ENCODE measurements at places on chromosomes 12 and 14.

DNA sequence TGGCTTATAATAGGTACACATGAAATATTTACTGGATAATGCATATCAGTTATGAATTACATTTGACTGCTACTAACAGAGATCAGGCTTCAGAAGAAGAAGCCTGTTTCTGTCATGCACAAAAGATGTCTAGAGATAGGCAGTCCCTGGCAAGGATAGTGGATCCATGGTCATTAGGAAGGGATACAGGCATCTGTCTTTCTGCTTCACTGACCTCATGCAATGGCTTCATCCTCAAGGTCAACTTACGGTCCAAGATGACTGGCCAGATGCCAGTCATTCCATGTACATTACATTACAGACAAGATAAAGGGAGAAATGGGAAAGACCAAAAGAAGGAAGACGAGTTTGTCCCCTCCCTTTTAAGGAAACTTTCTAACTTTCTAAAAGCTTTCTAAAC is 94.0 kb downstream of the NUAK1 start:
- no peak for DNase-seq

DNA sequence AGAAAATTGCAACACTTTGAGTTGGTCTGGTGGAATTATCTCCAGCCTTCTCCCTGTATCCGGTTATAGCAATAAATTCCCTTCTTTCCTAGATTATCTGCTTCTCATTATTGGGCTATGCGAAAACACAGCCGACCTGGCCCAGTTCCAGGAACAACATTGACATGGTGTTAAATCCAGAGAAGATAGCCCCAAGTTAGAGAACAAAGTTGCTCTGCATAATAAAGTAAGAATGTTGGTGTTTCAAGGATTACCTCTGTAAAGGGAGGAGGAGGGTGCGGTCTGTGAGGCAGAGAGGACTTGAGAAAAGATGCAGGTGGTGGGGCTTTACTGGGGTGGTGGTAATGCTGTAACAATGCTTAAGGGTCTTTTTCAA is 12.1 kb downstream of the TCL1A start:
- no peak for DNase-seq

GRCh38 chr12:14275886-14276285 is 89.6 kb upstream of the ATF7IP start:
- no peak for DNase-seq

- DNase-seq, result no peak
Measured at GRCh38 chr14:20455355-20456300, 602 bp downstream of the APEX1 start.

DNA sequence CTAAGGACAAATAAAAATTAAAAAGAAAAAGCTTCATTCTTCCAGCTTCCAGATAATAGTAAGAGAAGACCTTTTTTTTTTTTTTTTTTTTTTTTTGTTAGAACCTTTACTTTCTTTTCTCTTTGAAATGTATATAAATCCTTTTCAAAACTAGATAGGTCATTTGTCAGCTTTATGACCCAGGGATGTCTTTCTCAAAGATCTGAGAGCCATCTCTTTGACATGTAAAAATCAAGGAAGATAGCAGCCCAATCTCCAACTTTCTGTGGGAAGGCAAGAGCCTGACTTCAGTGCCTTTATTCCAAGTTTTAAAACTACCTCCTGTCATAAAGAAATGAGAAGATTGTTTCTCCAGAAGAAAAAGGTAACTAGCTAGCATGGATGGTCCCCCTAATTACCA is 203.3 kb upstream of the LRFN5 start:
- no peak for DNase-seq

DNA sequence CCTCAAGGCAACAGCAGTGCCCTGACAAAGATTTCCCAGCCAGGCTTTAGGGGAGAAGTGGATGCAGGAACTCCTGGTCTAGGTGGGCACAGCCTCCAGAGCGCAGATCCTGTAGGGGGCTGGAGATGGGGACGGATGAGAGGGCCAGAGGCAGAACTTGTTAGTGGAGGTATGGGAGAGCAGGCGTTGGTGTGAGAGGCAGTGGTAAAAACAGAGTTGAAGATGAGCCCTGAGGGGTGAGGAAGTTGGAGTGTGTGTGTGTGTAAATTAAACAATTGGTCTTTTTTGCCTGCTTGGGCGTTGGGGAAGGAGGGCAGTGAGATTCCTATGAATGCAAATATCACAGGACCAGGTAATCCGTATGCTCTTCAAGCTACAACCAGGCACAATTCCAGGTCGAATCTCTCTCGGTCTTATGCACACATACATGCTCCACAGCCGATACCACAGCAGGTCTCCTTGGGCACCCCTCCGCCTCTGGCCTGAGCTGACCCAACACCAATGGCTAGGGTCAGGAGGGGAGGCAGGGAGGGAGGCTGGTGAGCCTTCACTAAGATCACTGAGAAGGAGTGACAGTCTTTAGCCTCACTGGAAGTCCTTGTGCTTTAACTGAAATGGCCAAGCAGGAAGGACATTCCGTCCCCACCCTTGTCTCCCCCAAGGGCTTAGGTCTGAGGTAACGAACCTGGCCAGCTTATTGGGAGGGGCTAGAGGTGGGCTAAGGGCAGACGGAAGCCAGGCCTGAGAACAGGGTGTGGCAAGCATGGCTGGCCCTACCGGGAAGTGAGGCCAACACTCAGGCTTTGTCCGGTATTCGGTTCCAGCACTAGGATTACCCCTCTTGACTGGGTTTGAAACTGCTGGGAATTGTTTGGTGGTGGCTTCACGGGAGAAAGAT is 1.5 kb upstream of the KRT7 start:
- DNase-seq, result no peak

GRCh38 chr12:101832030-101832429 is 1.3 kb upstream of the GNPTAB start:
- DNase-seq, result no peak

GRCh38 chr14:93686268-93686667 is 102.0 kb downstream of the PRIMA1 start:
- no peak for DNase-seq

DNA sequence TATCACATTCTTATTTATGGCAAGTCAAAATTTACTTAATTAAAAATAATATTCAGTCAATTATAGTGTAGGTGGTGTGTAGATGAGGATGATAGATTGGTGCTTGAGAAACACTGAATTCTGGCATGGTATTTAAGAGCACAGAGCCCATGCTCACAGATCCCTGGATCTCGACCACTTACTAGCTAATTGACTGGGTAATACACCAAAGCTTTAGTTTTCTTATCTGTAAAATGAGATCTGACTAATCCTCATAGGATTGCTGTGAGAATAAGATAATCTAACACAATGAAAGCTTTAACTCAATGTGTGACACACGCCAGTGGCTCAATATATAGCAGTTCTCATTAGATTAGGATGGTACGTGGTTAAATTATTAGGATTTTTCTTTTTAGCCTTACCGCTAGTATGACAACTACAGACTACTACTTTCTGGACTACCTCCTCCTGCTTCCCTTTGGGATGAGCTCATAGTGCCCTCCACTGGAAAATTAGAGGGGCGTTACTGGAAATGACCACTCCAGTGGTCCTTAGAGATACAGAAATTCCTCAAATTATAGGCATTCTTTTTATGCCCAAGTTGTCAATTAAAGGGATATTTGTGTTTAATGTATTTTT is 482.8 kb upstream of the TBX3 start:
- no peak for DNase-seq

DNA sequence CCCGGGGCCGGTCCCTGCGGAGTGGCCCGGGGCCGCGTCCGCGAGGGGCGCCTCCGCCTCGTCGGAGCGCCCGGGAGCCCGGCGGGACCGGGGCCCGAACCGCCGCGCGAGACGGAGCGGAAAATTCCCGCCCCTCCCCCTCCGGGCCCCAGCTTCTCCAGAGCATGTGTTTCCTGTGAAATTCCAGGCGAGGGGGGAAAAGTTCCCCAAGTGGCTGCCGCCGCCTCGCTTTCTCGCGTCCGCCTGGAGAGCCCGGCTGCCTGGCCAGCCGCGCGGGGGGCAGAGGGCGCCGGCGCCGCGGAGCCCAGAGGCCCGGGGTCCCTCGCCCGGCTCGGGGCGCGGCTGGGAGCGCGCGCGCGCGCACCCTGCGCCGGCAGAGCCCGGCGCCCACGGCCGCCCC is 904 bp downstream of the CACNA1C start:
- DNase-seq, result no peak
